ENCODE measurements at places on chromosomes 16 and 17. TPM values are rescaled to one million over a fixed set of nuclear protein-coding genes. Genes with fewer than 3 reads are reported as not detected.

DNA sequence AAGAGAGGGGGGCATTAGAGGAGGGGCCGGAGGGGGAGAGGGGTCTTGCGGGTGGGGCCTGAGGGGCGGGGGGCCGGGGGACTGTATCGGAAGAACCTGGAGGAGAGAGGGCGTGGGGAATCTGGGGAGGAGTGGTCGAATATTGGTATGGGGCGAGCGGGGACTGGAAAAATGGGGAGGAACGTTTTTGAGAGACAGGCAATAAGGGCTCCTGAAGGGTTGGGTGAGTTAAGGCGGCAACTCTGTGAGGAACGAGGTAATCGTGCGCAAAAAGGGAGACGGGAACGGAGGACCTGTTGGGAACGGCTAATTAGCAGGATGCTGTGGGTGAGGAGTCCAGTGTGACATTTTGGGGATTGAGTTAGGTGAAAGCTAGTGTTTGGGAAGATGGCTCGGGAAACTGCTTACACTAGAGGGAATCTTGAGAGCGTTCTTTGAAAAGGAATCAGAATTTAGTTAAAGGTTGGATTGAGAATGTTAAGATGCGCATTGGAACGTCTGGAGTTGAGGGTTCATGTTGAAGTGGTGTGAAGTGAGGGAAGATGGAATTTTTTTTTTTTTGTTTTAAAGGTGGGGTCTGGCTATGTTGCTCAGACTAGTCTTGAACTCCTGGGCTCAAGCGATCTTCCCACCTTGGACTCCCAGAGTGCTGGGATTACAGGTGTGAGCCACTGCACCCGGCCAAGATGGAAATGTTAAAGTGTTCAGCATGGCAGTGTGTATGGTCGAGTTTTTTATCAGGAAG, 662 bp downstream of the WIPF2 start:
- H3K27ac ChIP-seq = peak overlapping the region; percentile 92
- H3K4me1 ChIP-seq = peaks cover 10% of the 10 kb centered on the region
- no peaks in the 10 kb centered on the region for H3K27me3 ChIP-seq
- H3K4me3 ChIP-seq = peak overlapping the region; percentile 74
- DNase-seq = peak; percentile 41
- no peaks in the 10 kb centered on the region for H3K36me3 ChIP-seq

- H3K4me3 ChIP-seq = no peak overlapping the region
- H3K36me3 ChIP-seq = peaks cover 68% of the 10 kb centered on the region
- no peak overlapping the region for H3K27ac ChIP-seq
- no peaks in the 10 kb centered on the region for H3K4me1 ChIP-seq
- DNase-seq = no peak
- no peaks in the 10 kb centered on the region for H3K27me3 ChIP-seq
Observed at GRCh38 chr17:1077986-1078711, 81.2 kb downstream of the TIMM22 start.

DNA sequence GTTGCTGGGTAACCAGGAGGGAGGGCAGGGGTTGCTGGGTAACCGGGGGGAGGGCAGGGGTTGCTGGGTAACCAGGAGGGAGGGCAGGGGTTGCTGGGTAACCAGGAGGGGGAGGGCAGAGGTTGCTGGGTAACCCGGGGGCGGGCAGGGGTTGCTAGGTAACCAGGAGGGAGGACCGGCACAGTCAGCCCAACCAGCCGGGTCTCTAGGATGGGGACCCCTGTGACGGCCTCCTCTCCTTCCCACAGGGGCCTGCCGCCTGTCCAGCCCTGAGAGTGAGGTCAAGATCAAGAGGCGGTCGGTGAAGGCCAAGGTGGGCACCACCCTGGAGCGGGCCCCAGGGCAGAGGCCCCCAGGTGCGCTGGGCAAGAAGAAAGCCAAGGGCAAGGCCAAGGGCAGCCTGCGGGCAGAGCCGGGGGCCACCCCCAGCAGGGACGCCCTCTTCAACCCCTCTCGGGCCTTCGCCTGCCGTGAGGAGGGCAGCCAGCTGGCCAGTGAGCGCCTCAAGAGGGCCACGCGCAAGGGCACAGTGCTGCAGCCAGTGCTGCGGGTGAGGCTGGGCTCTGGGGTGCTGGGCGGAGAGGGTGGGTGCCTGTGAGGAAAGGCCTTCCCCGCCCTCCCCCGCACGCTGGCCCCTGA, 54.6 kb downstream of the ACTG1 start:
- H3K4me3 ChIP-seq = no peak overlapping the region
- H3K27ac ChIP-seq = no peak overlapping the region
- no peaks in the 10 kb centered on the region for H3K36me3 ChIP-seq
- peaks cover 12% of the 10 kb centered on the region for H3K4me1 ChIP-seq
- no peaks in the 10 kb centered on the region for H3K27me3 ChIP-seq

DNA sequence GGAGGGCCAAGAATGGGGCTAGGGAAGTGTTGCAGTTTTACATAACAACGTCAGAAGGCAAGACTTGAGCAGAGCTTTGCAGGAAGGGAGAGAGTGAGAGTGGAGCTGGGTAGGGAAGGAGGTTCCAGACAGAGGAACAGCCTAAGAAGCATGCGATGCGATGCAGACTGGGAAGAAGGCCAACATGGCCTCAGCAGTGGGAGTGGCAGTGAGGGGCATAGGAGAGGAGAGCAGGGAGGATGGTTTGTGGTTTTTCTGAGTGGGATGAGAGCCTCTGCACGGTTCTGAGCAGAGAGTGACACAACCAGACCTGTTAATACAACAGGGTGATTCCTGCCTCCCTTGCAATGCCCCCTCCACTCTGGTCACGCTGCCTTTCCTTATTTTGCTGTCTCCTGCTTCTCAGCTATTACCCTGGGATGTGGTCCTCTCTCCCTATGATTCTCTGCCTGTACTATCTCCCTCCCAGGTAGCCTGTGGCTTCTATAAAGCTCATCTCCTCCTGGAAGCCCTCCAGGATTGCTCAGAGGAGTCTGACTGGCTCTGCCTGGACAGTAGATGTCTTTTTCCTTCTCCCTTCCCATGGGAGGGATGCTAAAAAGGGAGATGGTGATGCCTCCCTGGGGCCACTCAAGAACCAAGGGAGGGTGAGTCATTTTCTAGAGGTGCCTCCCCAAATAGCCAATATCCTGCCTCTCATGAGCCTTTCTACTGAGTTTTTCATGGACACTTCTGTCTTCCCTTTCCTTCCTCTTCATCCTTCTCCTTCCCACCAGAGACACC, 38.7 kb upstream of the NGFR start:
- H3K4me1 ChIP-seq = no peaks in the 10 kb centered on the region
- H3K36me3 ChIP-seq = no peaks in the 10 kb centered on the region
- H3K27me3 ChIP-seq = no peaks in the 10 kb centered on the region
- no peak for DNase-seq
- no peak overlapping the region for H3K4me3 ChIP-seq

DNA sequence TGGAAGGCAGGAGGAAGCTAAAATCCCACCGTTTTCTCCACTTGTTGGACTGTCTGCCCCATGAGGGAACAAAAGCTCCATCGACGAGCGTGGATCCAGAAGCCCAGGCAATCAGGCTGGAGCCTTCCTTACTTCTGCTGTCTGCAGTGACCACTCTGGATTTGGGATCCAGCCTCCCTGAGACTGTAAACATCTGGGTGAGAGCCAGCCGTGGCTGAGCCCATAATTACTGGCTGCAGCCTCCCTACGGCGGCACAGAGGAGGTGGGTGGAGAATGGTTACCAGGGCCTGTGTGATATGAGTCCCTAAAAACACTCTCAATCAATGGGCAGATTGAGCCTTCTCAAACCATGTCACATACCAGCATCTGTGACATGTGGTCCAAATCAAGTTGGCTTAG, 158.2 kb downstream of the FOXL1 start:
- H3K4me3 ChIP-seq = no peak overlapping the region
- peaks cover 3% of the 10 kb centered on the region for H3K27me3 ChIP-seq
- DNase-seq = no peak
- H3K36me3 ChIP-seq = no peaks in the 10 kb centered on the region

DNA sequence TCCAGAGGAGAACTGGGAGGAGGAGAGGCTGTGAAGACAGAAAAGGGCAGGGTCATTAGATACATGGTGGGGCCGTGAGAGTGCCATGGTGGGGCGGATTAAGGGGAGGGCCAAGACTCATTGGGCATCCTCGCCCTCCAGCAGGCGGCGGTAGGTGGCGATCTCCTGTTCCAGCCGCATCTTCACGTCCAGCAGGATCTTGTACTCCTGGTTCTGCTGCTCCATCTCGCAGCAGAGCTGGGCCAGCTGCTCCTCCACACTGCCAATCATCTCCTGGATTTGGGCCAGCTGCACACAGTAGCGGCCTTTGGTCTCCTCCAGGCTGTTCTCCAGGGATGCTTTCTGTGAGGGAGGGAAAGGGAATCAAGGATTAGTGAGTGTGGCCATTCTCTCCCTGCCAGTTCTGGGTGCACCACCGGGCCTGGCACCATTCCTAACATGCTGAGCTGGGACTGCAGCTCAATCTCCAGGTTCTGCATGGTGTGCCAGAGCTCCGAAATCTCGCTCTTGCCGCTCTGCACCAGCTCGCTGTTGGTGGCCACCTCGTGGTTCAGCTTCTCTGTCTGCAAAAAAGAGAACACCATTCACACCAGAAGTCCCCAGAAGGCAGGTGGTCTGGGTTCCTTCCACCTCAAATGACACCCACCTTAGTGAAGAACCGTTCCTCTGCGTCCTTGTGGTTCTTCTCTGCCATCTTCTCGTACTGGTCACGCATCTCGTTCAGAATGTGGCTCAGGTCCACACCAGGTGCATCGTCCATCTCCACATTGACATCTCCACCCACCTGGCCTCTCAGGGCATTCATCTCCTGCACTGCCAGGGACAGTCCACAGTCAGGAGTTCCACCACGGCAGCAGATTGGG, 129.0 kb downstream of the CCDC144A start:
- DNase-seq = no peak
- no peak overlapping the region for H3K27ac ChIP-seq
- H3K36me3 ChIP-seq = no peaks in the 10 kb centered on the region
- no peaks in the 10 kb centered on the region for H3K27me3 ChIP-seq

GRCh38 chr16:22186517-22186916, 19.6 kb upstream of the EEF2K start:
- H3K36me3 ChIP-seq = no peaks in the 10 kb centered on the region
- H3K4me3 ChIP-seq = no peak overlapping the region
- H3K27ac ChIP-seq = peak overlapping the region; percentile 99
- H3K27me3 ChIP-seq = no peaks in the 10 kb centered on the region
- peaks cover 24% of the 10 kb centered on the region for H3K4me1 ChIP-seq

- H3K4me3 ChIP-seq = no peak overlapping the region
- peaks cover 14% of the 10 kb centered on the region for H3K4me1 ChIP-seq
- no peak overlapping the region for H3K27ac ChIP-seq
- H3K36me3 ChIP-seq = no peaks in the 10 kb centered on the region
- no peaks in the 10 kb centered on the region for H3K27me3 ChIP-seq
- DNase-seq = no peak
Observed at GRCh38 chr17:80987941-80988461, 3.6 kb upstream of the CHMP6 start.

DNA sequence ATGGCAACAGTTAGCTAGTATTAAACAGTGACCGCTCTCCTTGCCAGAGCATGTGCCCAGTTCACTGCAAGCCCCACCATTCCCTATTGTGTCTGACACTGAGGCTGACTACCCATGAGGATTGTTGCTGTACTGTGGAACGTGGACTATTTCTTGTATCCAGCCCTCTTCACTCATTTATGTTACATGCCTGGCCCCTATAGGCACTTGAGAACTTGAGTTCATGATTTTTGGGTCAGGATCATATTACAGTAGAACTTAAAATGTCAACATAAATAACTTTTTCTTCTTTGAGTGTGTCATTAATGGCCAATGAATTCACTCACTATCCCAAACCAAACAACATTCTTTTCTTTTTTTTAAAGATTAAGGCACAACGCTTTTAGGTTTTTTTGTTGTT, 55.7 kb downstream of the LYRM1 start:
- no peak overlapping the region for H3K4me3 ChIP-seq
- H3K4me1 ChIP-seq = no peaks in the 10 kb centered on the region
- no peaks in the 10 kb centered on the region for H3K27me3 ChIP-seq
- DNase-seq = no peak
- H3K36me3 ChIP-seq = no peaks in the 10 kb centered on the region
- H3K27ac ChIP-seq = no peak overlapping the region

GRCh38 chr16:16188827-16189226, 34.5 kb downstream of the ABCC6 start:
- H3K36me3 ChIP-seq = no peaks in the 10 kb centered on the region
- H3K27me3 ChIP-seq = no peaks in the 10 kb centered on the region
- H3K27ac ChIP-seq = no peak overlapping the region
- H3K4me3 ChIP-seq = no peak overlapping the region
- H3K4me1 ChIP-seq = no peaks in the 10 kb centered on the region
- DNase-seq = no peak

GRCh38 chr17:75273977-75274708, 3.1 kb upstream of the MIF4GD start:
- H3K27me3 ChIP-seq = no peaks in the 10 kb centered on the region
- H3K36me3 ChIP-seq = peaks cover 5% of the 10 kb centered on the region
- H3K27ac ChIP-seq = no peak overlapping the region
- DNase-seq = no peak
- peaks cover 24% of the 10 kb centered on the region for H3K4me1 ChIP-seq

DNA sequence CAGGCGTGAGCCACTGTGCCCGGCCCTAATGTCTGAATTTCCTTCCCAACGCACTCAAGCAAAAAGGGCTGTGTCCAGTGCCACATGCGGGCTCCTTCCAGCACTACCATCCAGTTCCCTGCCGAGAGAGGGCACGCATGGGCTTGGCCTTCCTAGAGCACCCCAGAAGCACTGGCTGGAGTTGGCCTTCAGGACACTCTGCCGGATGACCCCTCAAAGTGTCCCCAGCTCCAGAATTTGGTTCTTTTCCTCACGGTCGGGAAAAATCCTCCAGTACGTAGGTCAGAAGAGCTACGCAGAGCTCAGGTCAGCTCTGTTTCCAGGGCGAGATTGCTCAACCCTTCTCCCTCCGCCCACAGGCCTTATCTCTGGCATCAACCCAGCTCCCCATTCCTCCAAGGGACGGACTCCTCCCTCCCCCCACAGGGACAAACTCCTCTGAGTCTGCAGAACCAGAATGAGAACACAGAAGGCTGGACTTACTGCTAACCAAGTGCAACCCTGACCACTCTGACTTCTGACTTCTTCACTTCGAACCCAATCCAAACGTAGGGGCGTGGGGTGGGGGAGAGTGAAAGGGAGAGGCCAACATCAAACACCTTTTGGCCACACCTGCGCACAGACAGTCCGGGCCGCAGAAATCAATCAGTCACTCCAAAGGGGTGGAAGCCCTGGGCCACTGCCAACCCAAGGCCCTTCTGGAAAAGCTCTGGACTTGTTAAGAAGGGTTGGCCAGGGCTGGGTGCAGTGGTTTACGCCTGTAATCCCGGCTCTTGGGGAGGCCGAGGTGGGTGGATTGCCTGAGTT, 3.6 kb downstream of the CDC42EP4 start:
- no peaks in the 10 kb centered on the region for H3K27me3 ChIP-seq
- DNase-seq = no peak
- peaks cover 10% of the 10 kb centered on the region for H3K4me1 ChIP-seq
- H3K4me3 ChIP-seq = no peak overlapping the region

GRCh38 chr17:17051791-17052461, 9.7 kb downstream of the MPRIP start:
- no peak for DNase-seq
- H3K27ac ChIP-seq = no peak overlapping the region
- H3K4me1 ChIP-seq = peaks cover 9% of the 10 kb centered on the region
- no peaks in the 10 kb centered on the region for H3K36me3 ChIP-seq

GRCh38 chr17:68176718-68177117, 71.1 kb upstream of the AMZ2 start:
- H3K36me3 ChIP-seq = no peaks in the 10 kb centered on the region
- H3K27me3 ChIP-seq = no peaks in the 10 kb centered on the region
- no peak overlapping the region for H3K27ac ChIP-seq
- H3K4me1 ChIP-seq = peaks cover 6% of the 10 kb centered on the region

CDRT15 gene
- not detected for total RNA-seq

CD79B gene
- 15.1 TPM for total RNA-seq

CEP131 gene
- total RNA-seq = 10.0 TPM

KRTAP1-5 gene
- total RNA-seq = not detected

HOXB13 gene
- total RNA-seq = not detected

DGKE gene
- 39.2 TPM for total RNA-seq
